ENCODE measurements at places on chromosomes 11 and 22. TPM values are rescaled to one million over a fixed set of nuclear protein-coding genes. Genes with fewer than 3 reads are reported as not detected.
A peak's percentile ranks its signal among the peaks of the same experiment; 100 is the strongest.

DNA sequence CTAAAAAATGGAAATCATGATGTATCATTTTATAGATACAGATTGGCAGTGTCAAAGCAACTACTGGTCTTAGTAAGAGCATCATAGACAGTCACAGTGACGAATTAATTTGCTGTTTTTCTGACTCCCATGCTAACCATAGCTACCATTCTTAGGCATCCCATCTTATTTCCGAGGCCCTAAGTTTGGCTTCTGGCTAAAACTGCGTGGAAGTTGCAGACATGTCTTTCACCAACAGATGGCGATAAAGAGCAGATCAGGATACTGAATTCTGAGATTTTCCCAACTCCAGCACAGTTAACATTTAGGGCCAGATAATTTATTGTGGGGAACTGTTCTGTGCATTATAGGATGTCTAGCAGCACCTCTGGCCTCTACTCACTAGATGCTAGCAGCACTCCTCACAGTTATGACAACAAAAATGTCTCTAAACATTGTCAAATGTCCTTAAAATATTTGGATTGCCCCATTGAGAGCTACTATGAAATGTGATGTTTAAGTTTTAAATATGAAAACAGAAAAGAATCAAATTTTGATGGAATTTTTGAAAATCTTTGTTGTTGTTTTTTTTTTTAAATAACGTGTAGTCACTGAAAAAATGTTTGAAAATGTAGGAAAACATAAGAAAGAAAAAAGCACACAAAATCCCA is 16.3 kb downstream of the OR2AG2 start:
- H3K27ac ChIP-seq: no peak overlapping the region
- H3K36me3 ChIP-seq: no peaks in the 10 kb centered on the region
- H3K4me3 ChIP-seq: no peak overlapping the region
- H3K27me3 ChIP-seq: no peaks in the 10 kb centered on the region
- DNase-seq: peak; percentile 62

DNA sequence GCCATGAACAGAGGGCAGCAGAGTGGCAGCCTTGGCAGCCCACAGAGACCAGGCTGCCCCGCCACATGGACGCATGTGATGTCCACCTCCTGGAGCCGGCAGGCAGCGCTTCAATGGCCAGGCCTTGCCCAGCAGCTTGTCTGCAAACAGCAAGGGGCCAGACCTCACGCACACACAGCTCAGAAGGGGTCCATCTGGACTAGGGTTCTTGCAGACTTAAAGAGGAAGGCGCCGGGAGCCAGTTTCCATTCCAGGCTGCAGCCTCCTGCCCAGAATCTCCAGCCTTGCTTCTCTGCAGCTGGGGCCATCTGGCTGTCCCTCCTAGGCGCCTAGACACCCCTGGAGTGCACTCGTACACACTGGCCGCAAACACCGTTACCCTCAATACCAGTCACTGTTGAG is 91.9 kb upstream of the TMEM45B start:
- no peak for DNase-seq
- no peak overlapping the region for H3K4me3 ChIP-seq
- no peaks in the 10 kb centered on the region for H3K36me3 ChIP-seq
- no peak overlapping the region for H3K27ac ChIP-seq
- peaks cover 10% of the 10 kb centered on the region for H3K4me1 ChIP-seq

DNA sequence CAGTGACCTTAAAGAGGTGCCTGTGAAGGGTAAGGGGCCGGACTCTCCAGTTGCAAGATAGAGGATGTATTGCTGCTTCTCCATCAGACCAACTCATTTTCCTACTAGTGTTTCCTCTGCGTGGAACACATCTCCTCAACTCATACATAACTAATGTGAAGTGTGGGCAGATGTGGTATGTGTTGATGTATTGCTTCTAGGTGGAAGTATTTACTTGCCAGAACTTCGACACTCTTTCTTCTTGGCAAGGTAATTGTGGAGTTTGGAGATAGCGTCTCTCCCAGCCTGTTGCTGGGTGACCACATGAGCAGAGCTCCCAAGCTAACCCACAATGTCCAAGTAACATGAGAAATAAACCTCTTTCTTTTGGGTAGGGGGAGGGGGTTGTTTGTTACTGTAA is 456.9 kb downstream of the DYNC2H1 start:
- H3K4me1 ChIP-seq: no peaks in the 10 kb centered on the region
- H3K27me3 ChIP-seq: no peaks in the 10 kb centered on the region
- no peak for DNase-seq
- H3K27ac ChIP-seq: no peak overlapping the region
- H3K36me3 ChIP-seq: no peaks in the 10 kb centered on the region

GRCh38 chr22:50544746-50545253 is 899 bp upstream of the KLHDC7B start:
- H3K27ac ChIP-seq: peak overlapping the region; percentile 59
- H3K4me3 ChIP-seq: peak overlapping the region; percentile 24
- H3K27me3 ChIP-seq: no peaks in the 10 kb centered on the region
- no peaks in the 10 kb centered on the region for H3K36me3 ChIP-seq

GRCh38 chr11:60241786-60242185 is 1.2 kb downstream of the MS4A4E start:
- no peaks in the 10 kb centered on the region for H3K36me3 ChIP-seq
- H3K4me1 ChIP-seq: no peaks in the 10 kb centered on the region
- no peak overlapping the region for H3K27ac ChIP-seq
- H3K27me3 ChIP-seq: no peaks in the 10 kb centered on the region
- no peak for DNase-seq

TMPRSS4 gene
- total RNA-seq: 0.33 TPM

SCUBE1 gene
- total RNA-seq: not detected
